CD8-positive, alpha-beta memory T cell (primary cell): ENCODE measurements at places on chromosomes 3 and 15.

GRCh38 chr3:62712746-62713145, 162.5 kb downstream of the CADPS start:
- no peak for DNase-seq

DNA sequence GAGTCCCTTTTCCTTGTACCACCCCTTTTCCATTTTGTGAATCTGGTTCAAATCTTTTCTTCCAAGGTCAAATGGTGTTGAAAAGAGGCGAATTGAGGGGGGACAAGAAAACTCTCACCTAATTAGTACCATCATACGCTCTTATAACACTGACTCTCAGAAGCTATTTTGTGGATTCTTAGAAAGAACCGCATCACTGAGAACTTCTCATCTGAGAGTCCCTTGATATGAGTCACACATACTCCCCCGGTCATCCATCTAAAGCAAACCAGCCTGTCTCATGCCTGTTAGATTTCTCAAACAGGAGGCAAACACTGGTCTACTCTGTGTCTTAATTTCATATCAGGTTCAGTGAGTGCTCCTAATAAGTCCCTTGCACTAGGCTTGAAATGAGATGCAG, 76.5 kb upstream of the SPRED1 start:
- no peak for DNase-seq

- no peak for DNase-seq
Observed at GRCh38 chr3:97930018-97930417, 42.2 kb downstream of the RIOX2 start.

GRCh38 chr3:78878011-78878410, 889.8 kb downstream of the ROBO1 start:
- DNase-seq = no peak

DNA sequence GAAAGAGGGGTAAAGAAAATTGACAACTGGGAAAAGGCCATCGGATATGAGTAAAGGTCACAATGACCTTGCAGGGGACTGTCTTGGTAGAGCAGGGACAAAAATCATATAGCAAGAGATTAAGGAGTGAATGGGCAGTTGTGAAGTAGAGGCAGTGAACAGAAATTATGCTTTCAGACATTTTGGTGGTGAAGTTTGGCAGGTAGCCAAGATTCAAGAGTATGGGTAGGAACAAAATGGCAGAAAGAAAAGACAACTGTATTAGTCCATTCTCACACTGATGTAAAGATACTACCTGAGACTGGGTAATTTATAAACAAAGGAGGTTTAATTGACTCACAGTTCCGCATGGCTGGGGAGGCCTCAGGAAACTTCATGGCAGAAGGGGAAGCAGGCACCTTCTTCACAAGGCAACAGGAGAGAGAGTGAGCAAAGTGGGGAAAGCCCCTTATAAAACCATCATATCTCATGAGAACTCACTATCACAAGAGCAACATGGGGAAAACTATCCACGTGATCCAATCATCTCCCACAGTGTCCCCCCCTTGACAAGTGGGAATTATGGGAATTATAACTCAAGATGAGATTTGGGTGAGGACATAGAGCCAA, 84.0 kb downstream of the CGNL1 start:
- no peak for DNase-seq

DNA sequence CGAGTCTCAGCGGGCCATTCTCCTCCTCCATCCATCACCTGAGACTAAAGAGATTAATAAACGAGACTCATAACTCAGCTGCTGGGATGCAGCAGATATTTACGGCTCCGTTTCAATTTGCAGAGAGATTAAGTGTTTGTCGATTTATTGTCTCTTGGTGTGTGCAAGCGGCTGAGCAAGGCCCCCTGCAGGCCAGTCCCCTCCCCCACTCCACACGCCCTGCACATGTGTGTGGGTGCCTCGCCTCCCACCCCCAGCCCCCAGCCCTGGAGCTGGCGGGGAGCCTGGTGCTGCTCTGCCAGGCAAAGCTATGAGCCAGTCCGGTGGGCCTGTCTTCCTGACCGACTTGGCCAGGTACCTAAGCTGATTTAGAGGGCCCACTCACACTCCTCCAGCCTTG, 63.0 kb downstream of the CYP11A1 start:
- DNase-seq = no peak

DNA sequence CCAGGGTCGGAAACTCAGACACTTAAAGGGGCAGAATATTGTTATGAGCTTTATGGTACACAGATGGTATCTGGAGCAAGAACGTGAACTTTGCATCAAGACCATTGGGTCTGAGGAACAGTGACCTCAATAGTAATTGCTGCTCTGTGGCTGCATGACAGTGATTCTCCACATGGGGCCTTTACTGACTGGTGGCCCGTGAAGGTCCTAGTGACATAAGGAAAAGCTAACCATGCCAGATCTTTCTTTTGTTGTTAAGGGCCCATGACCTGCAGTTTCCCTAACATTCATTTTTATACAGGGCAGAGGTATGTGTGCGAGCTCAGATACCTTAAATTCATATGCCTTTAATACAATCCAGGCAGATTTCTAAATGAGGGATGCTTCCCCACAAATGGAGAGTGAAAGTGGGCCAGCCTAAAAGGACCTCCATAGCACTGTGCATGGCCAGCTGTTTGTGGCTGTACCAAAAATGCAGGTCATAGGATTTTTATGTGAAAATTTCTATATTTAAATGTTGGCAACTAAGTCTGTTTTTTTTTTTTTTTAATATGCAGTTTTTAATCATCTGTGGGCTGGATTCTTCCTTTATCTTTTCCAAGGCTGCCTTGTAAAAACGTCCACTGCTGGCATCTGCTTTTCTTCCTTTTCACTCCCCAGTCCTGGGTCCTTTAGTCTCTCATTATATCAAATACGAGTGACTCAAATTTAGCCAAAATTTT, 188.0 kb upstream of the IL12A start:
- no peak for DNase-seq

GRCh38 chr3:16797831-16798230, 86.9 kb upstream of the PLCL2 start:
- DNase-seq = no peak

DNA sequence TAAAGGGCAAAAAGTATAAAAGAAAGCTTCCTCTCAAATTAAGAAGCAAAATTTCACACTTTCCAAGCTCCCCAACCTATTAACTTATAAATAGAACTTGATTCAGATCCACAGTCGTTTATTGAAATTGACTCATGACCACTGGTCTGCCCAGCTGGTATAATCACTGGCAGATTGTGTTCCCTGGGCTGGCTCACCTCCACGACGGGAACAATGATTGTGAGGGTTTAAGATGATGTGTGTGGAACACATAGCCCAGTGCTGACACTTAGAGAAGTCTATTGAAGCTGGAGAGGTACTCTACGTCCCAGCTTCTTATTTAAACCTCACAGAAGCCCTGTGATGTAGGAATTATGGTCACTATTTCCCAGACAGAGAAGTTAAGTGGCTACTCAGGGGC, 90.4 kb downstream of the MB21D2 start:
- no peak for DNase-seq

DNA sequence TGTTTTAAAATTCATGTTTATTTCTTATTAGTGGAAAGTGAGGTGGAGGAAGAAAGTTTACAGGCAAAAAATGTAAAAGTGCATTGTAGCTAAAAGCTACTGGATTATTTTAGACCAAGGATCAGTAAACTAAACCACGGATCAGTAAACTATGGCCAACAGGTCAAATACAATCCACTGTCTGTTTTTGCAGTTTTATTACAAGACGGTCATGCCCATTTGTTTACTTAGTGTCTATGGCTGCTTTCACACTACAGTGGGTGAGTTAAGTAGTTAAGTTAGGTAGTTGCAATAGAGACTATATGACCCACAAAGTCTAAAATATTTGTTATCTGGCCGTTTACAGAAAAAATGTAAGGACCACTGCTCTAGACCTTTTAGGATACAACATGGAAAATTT, 82.0 kb downstream of the NR2E3 start:
- no peak for DNase-seq

- DNase-seq = no peak
Observed at GRCh38 chr15:45548753-45549520, 26.4 kb upstream of the SLC30A4 start.

DNA sequence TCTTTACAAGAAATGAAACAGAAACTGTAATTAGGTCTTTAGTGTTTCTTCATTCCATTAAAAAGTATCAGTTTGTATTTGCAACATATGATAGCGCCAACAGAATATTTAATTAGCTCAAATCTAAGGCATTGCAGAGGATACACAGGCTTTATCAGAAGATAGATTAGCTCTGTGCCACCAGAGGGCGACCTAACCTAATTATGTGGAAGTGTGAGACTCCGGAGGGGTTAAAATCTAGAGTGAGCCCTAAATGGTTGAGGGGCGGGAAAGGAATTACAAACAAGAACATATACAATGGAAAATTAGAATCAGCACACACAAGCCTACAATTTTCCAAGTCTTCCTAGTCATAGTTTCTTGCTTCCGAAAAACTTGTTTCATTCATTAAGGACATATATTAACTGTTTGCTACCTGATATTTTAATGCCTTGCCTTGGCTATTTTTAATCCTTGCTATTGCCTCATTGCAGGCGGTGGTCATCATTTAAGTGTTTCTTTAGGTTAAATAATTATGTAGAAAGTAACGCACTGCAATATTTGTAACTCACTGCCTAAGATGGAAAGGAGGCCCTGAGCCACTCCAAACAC, 18.0 kb upstream of the RYR3 start:
- no peak for DNase-seq

GRCh38 chr3:90180543-90180942, 1073.1 kb downstream of the EPHA3 start:
- DNase-seq = no peak

GRCh38 chr3:151709847-151710246, 23.9 kb upstream of the AADACL2 start:
- DNase-seq = no peak

DNA sequence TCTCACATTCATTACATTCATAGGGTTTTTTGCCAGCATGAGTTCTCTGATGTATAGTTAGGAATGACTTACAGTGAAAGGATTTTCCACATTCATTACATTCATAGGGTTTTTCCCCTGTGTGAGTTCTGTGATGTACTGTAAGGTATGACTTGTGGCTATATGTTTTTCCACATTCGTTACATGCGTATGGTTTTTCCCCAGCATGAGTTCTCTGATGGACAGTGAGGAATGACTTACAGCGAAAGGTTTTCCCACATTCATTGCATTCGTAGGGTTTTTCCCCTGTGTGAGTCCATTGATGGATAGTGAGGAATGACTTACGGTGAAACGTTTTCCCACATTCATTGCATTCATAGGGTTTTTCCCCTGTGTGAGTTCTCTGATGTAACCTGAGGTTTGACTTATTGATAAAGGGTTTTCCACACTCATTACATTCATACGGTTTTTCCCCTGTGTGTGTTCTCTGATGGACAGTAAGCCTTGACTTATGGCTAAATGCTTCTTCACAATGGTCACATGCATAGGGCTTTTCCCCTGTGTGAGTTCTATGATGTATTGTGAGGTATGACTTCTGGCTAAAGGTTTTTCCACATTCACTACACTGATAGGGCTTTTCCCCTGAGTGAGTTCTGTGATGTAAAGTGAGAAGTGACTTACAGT, 47.4 kb downstream of the ZNF717 start:
- DNase-seq = no peak

DNA sequence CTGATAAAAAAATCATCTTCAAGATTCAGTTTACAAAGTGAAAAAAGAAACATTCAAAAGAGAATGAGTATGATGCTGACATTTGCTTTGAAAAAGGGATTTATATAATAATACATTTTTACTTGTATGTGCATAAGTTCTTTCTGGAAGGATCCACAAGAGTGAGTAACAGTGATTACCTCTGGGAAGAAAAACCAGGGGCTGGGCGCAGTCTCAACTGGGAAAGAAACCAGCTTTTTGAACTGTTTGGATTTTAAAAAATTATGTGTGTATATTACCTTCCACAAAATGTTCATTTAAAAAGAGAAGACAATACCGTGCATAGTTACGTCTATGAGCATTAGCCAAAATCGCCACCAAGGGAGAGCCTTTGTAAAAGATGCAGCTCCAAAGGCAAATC, 1.3 kb downstream of the CLEC3B start:
- DNase-seq = no peak

DNA sequence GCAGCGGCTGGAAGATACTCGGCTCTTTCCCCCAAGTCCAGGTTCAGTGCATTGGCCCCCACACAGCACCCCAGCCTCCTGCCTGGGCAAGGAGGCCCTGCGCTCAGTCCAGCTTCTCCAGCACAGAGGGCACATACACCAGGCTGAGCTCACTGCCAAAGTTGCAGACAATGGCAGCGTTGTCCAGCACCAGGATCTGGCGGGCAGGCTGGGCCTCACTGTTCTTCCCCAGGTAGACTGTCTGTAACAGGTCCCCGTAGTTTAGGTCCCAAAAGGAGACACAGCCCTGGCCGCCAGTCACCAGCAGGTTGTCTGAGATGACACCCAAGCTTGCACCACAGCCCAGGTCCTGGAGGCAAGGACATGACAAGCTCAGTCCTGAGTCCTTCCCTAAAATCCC, 32.9 kb downstream of the PTPN23 start:
- DNase-seq = no peak

DNA sequence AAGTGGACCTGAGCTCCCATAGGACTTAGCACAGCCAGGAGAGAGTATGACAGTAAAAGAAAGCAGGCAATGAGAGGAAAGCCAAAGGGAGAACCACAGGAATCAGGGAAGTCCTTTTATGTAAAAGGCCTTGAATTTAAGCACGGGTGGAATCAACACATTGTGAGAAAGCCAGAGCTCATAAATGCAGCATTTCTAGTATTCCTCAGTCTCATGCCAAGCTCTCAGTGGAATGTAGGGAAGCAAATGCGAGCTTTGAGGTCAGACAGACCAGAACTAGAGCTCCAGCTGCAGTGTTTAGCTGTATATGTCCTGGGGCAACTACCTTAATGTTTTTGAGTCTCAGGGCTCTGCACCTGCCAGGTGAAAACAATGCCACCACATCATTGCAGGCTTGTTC, 132.1 kb upstream of the TRIM42 start:
- no peak for DNase-seq

- no peak for DNase-seq
Observed at GRCh38 chr3:96538186-96538585, 276.2 kb upstream of the EPHA6 start.

GRCh38 chr15:91426412-91426811, 326.4 kb downstream of the SV2B start:
- DNase-seq = no peak
